ENCODE measurements at places on chromosomes 5 and 9.

DNA sequence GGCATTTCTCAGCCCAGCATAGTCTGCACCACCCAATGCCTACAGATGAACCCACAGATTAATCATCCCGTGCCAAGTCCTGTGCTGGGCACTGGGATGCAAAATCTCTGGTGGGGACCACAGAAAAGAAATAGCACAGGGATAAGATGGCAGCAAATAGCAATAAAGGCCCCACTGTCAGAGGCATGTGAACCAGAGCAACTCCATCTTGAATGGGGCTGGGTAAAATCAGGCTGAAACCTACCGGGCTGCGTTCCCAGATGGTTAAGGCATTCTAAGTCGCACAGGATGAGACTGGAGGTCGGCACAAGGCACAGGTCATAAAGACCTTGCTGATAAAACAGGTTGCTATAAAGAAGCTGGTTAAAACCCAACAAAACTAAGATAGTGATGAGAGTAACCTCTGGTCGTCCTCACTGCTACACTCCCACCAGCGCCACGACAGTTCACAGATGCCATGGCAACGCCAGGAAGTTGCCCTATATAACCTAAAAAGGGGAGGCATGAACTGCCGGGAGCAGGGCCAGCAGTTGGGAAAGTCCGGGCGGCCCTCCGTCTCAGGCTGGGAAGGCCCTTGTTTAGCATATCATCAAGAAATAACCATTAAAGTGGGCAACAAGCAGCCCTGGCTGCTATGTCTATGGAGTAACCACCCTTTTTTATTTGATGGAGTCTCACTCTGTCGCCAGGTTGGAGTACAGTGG lies 65.2 kb downstream of the C9orf50 start:
- DNase-seq = no peak

DNA sequence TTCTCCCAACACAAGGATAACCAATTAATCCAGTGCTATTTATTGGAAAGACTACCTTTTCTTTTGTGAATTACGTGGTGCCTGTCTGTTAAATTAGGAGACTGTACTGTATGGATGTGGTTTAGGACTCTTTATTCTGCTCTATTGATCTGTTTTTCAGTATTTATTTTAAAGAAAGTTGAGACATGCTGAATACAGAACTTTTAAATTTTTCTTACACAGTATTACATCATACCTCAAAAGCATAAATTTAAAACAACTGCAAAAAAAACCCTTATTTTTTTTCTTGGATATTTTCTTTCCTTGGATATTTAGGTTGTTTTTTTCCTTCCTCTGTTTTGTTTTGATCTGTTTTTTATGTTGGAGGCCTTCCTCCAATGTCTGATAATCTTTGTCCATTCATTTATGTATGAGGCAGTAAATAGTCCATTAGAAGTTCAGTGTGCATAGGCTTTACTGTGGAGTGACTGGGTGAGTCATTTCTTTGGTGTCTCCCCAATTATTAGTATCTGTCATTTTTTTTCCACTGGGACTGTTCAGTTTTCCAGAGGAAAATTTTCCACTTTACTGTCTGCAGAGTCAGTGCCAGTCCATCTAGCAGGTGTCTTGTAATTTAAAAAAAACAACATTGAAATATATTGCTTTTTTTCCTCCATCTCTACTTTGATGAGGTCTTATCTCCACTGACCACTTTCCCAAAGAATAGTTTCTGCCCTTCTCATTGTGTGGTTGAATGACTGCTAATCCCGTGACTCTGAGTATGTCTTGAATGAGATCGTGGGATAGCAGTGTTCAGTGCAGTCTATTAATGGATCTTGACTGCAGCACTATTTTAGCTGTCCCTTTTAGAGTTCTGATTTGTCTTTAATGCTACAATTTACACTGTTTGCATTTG lies 15.2 kb downstream of the CYSTM1 start:
- DNase-seq = no peak

DNA sequence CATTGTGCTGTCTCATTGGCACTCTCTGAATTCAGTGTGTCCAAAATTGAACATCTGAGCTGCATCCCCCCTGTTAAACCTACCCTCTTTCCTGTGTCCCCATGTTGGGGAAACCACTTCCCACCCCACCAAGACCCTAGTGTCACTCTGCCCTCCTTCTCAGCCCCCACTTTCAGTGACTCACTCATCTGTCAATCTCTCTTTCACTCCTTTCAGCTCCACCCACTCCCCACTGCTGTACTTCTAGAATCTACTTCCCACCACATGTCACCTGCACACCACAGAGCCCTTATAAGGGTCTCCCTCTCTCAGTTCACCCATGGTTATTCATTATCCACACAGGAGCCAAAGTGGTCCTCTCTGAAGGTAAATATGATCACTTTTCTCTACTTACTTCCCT lies 5.8 kb upstream of the SPOCK1 start:
- peak; percentile 52 for DNase-seq

DNA sequence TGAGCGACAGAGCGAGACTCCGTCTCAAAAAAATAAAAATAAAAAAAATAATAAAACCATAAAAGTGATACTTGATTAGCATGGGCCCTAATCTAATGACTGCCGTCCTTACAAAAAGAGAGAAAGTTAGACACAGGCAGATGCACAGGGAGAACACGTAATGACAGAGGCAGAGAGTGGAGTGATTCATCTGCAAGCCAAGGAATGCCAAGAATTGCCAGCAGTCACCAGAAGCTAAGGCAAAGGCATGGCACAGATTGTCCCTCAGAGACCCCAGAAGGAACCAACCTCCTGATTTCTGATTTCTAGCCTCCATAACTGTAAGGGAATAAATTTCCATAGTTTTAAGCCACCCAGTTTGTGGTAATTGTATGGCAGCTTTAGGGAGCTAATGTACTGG lies 79.6 kb upstream of the FREM1 start:
- DNase-seq = no peak

- peak; percentile 46 for DNase-seq
Measured at GRCh38 chr9:134568116-134568515, 73.5 kb upstream of the COL5A1 start.

DNA sequence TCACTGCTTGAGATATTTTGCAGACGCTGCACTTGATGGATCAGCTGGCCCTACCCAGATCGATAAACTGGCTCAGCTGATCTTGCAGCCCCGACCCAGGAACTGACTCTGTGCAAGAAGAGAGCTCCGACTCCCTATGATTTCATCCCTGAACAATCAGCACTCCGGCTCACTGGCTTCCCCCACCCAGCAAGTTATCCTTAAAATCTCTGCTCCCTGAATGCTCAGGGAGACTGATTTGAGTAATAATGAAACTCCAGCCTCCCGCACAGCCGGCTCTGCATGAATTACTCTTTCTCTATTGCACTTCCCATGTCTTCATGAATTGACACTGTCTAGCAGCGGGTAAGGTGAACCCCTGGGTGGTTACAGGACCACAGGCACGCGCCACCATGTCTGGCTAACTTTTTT lies 16.9 kb upstream of the NANS start:
- no peak for DNase-seq

DNA sequence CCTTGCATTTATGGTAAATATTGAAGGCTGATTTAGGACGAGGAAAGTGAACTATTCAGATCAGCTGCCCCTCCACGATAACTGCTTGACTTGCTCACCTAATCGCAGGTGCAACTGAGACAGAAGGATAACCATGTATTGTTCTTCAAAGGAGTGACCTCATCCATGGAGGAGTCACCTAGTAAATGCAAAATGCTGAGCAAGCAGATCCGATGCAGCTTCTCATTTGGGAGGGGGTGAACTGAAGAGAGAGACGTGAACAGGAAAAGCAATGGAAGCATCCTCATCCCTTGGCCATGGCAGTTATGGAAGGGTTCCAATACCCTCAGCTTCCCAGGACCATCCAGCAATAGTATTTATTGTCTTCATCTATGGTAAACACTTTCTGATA lies 47.5 kb downstream of the RASGRF2 start:
- no peak for DNase-seq
